Stimulated activated naive CD4-positive, alpha-beta T cell treated with Interleukin-2 at 50 U/mL for 16 hours (primary cell): ENCODE measurements at places on chromosomes 7 and 10.

- no peak for DNase-seq
Measured at GRCh38 chr10:88110355-88110754, 246.9 kb downstream of the PTEN start.

DNA sequence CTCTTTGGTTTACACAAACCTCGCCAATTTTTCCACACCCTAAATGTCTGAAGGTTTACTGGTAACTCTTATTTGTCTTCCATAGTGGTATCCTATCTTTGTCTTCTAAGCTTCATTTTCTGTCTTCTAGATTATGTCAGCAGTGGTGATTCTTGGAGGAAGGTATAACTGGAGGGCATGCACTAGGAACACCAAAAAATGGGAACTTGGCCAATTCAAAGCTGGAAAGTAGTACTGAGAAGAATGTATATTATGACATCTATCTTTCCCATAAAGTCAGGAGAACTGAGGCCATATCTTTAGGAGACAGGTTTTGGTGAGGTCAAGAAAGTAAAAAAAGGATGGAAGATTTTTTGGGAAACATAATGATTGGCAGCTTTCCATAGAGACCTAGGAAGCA lies 113.3 kb downstream of the CPEB3 start:
- DNase-seq: no peak

DNA sequence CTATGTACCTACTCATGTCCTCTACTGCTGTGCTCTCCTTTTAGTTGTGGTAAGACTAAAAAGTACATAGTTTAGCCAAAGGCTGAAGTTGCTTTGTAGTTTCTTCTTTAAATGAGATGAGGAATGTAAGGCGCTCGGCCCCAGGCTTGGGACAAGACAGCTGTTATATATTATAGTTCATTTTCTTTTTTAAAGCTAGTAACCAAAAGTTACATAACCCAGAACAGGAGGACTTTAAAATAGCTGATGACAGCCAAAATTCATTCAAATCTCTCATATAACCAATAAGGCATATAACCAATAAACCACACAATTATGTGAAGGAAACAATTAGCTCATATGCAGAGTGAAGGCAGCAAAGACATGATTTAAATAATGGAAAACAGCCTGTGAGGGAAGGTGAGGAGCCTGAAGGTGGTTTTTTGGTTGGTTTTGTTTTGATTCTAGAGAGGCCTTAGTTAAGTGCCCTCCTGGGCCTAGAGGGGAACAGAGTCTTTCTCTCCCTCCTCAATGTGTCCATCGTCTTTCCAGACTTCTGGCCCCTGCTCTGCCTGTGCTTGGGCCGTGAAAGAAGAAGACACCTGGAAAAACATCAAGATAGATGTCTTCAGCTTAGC lies 35.8 kb downstream of the SLC26A4 start:
- DNase-seq: no peak

DNA sequence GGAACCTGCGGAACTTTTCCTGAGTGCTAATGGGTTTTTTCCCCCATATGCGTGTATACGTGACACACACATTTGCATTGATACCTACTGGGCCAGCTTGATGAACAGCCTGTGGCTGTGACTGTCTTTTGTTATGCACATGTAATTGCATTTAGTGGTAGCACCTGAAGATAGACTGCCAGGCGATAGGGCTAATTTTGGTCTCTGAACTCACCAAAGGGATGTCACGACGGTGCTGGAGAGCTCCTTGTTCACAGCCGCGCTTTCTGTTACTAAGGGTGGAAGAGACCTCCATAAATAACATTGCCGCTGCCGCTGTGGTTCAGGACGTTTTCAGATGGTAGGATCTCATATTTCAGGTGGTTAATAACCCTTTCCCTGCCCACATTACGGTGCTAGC lies 133.2 kb downstream of the CAMK1D start:
- no peak for DNase-seq

- no peak for DNase-seq
Measured at GRCh38 chr10:96263669-96264068, 7.7 kb downstream of the BLNK start.

DNA sequence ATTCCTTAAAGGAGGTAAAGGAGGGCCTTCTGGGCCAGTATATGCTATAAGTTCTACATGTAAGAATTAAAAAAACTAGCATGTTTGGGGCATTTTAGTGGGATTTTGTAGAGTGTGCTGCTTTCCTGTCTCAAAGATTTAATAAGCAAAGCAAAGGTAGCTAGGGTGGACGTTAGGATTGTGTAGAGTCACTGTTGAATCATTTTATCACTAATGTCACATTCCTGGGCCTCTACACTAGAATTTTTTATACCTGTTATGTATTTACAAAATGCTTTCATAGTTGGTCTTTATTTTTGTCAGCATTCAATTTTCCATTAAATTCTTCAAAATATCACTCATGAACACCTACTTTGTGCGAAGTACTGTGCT lies 139.4 kb upstream of the PHYHIPL start:
- no peak for DNase-seq

DNA sequence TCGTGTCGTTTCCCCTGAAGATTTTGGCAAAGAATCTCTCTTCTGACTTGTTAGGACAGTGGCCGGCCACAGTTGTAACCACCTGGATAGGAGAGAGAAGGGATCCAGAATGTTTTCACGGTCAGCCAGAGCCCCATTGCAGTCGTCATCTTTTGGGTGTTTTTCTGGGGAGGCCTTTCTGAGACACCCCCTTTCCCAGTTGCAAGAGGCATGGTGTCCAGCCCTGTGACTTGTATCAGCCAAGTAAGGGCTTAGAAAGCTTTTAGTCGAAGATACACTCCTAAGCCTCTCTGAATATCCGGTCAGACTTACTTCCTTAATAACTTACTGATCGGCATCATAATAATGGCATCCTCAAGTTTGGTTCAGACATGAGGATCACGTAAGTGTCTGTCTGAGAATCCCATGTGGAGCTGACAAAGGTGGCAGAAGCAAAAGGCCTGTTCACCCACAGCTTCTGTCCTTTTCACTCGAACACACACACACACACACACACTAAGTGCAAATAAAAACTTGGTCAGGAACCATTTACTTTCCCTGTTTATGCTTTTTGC lies 435.7 kb upstream of the GALNT17 start:
- no peak for DNase-seq

GRCh38 chr10:30836406-30836805 lies 195.3 kb downstream of the ZNF438 start:
- DNase-seq: no peak

- no peak for DNase-seq
Measured at GRCh38 chr7:148999192-148999591, 29.1 kb downstream of the PDIA4 start.

DNA sequence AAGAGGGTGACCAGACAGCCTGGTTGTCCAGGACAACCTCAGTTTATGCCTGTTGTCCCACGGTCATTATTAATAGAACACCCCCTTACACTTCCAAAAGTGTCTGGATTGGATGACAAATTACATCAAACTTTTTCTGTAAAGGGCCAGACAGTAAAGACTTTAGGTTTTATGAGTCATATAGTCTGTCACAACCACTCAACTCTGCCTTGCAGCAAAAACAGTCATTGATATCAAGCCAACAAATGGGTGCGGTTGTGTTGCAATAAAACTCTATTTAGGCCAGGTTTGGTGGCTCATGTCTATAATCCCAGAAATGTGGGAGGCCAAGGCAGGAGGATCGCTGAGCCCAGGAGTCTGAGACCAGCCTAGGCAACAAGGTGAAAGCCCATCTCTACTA lies 66.7 kb upstream of the ATP6V0A4 start:
- DNase-seq: no peak
